Activated B cell treated with CpG ODN at 0.5 μM for 24 hours (primary cell): ENCODE measurements at places on chromosomes 5 and 9. TPM values are rescaled to one million over a fixed set of nuclear protein-coding genes. Genes with fewer than 3 reads are reported as not detected.
A peak's percentile ranks its signal among the peaks of the same experiment; 100 is the strongest.

Gene UBQLN1
- 84.4 and 96.8 TPM in 2 replicates for total RNA-seq

Gene TTC23L
- not detected in 2 replicates for total RNA-seq

Gene POLR3G
- 2.9 and 3.1 TPM in 2 replicates for total RNA-seq

Gene SMIM23
- not detected in 2 replicates for total RNA-seq

DNA sequence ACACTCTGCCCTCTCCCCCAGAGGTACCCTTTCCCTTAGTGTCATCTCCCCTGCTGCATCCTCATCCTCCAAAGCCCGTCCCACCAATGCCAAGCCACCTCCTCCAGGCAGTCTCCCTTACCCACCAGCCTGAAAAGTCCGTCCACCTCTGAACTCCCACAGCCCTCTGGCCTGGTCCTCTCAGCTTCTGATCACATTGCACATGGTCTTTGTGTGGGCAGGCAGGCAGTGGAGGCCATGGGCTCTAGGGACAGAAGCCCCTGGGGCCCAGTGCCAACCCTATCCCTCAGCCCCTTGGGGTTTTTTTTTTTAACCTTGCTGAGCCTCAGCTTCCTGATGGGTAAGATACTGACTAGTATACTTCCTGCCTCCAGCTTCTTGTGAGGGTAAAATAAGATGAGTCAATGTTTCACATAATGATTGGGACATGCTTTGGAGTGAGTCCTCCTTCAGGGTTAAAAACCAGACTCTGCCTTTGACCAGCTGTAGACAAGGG lies 19.4 kb downstream of the CSF1R start:
- peak; percentile 10 for DNase-seq

DNA sequence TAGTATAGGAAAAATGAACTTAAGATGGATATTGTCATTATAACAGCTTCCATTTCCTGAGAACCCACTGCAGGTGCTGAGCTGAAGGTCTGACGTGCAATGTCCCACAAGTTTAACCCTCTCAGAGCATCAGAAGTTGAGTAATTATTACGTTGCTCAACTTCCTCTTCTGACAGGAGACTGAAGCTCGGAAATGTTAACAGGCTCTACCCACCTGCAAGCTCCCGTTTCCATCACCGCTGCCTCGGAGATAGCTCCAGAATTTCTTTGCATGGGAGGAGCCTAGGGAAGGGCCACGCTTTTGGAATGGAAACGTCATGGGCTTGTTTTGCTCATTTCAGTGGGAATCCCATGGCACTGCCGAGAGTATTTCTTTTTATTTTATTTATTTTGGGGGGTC lies 1.0 kb upstream of the NTMT1 start:
- no peak for DNase-seq

GRCh38 chr9:18438300-18438925 lies 35.5 kb upstream of the ADAMTSL1 start:
- no peak for DNase-seq

- no peak for DNase-seq
Measured at GRCh38 chr5:146296245-146296644, 42.4 kb upstream of the POU4F3 start.

DNA sequence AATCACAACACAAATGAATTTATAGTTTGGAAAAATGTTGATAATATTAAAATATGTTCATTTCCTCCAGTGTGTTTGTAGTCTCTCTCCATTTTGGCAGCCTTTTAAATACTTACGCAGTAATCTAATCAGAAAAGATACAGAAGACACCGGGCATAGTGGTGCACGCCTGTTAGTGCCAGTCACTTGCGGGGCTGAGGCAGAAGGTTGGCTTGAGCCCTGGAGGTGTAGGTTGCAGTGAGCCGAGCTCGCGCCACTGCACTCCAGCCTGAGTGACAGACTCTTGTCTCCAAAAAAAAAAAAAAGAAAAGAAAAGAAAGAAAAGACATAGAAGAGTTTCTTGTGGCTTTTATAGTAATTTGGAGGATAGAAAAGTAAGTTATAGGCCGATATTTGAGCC lies 41.9 kb downstream of the NDFIP1 start:
- no peak for DNase-seq

DNA sequence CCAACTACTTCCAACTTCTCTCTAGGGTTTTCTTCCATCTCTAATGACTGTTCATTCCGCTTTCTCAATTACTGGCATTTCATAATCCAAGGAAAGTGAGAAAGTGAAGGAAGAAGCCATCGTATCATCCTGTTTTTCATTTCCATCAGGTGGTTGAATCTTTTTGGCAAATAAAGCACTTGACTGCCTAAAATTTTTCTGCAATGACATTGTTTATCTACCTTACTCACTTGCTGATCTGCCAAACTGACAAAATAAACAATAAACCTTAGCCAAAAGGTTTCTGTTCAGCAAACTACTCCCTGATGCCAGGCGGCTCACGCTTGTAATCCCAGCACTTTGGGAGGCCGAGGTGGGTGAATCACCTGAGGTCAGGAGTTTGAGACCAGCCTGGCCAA lies 18.4 kb downstream of the FNBP1 start:
- no peak for DNase-seq

- DNase-seq: no peak
Measured at GRCh38 chr5:79507251-79508205, 6.4 kb downstream of the HOMER1 start.
